ENCODE measurements at places on chromosomes 2 and 18.

DNA sequence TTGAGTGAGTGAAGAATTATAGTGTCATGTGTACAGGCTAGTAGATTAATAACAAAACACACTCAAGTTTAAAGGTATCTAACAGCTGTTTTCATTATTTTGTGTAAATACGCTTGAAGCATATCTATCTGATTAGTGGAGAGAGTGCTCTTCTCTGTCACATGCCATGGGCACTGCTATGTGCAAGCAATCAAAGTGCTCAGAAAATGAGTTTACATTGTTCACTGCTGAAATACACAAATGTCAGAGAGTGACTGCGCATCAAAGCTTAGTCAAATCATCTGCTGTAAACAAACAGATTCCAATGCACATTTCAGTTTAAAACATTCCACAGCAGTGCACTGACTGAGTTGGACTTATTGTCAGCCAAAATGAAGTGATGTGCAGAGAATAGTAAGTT lies 423.4 kb downstream of the ZEB2 start:
- no peak for DNase-seq
- H3K4me3 ChIP-seq, result no peak overlapping the region
- H3K36me3 ChIP-seq, result peaks cover 3% of the 10 kb centered on the region
- H3K27me3 ChIP-seq, result no peaks in the 10 kb centered on the region
- no peak overlapping the region for H3K27ac ChIP-seq

DNA sequence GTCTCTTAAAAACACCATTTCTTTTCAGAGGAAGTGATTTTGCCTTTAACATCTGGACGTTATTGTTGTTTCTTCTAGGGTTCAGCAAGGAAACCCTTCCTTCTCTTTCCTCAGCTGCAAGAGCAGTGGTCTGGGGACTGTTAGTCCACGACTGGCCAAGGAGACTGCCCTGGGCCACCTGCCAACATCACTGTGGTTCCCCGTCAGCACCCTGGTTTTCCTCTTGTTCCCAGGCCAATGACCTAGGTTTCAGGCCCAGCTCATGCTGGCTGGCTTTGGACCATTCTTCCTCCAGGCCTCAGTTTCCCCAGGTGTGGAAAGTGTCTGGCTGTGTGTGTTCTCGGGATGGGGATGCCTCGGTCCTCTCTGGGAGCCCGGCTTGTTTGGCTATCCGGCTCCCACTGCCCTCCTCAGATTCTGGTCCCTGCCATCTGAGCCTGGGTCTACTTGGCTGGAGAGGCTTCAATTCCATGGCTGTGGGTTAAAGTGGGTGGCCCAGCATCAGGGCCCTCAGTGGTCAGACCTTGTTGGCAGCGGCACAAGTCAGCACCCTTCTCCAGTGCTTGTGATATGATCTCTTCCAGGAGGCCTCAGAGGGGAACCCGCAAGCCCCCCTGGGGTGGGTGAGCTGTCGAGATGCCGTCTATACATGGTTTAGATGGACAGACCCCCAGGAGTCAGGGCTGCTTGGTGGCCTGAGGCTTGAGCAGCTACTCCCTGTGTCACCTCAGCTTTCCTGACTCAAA lies 234.3 kb upstream of the HS6ST1 start:
- no peaks in the 10 kb centered on the region for H3K27me3 ChIP-seq
- H3K4me1 ChIP-seq, result peaks cover 13% of the 10 kb centered on the region
- H3K36me3 ChIP-seq, result no peaks in the 10 kb centered on the region
- no peak overlapping the region for H3K4me3 ChIP-seq
- no peak for DNase-seq
- H3K27ac ChIP-seq, result no peak overlapping the region

- DNase-seq, result no peak
- H3K4me3 ChIP-seq, result no peak overlapping the region
- no peaks in the 10 kb centered on the region for H3K36me3 ChIP-seq
- no peaks in the 10 kb centered on the region for H3K27me3 ChIP-seq
- no peaks in the 10 kb centered on the region for H3K4me1 ChIP-seq
These were observed 19.4 kb downstream of the COA5 start for GRCh38 chr2:98588880-98589431.

- no peaks in the 10 kb centered on the region for H3K36me3 ChIP-seq
- no peak overlapping the region for H3K4me3 ChIP-seq
- no peak for DNase-seq
- H3K4me1 ChIP-seq, result peaks cover 57% of the 10 kb centered on the region
- no peaks in the 10 kb centered on the region for H3K27me3 ChIP-seq
These were observed 19.4 kb downstream of the ZEB2 start for GRCh38 chr2:144500563-144500962.

DNA sequence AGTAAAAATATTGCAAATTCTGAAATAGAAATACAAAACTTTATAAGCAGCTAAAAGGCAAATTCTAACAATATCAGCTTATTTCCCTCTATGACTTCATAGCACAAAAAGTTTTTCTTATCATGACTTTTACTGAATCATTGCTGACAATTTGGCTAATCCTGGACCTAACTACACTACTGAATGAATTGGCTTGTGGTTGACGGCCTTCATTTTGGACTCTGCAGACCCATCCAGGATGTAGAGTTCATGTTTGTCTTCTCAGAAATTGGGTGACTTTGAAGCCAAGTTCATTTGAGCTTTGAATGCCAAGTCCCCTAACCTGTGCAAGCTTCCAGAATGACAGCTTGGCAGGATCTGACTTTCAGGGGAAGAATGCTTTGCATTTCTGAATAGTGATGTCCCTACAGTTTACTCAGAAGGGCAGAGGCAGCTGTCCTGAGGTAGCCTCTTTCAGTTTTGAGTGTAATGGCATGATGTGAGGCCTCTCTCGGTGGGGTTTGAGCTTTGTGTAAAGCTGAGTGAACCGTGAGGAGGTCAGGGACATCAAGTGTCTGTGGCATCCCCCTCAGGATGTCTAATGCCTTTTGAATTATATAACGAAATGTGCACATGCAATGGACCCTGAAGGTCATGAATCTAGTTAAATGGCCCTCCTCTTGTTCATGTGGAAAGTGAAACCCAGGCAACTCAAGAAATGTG lies 48.0 kb downstream of the EFEMP1 start:
- H3K36me3 ChIP-seq, result no peaks in the 10 kb centered on the region
- H3K4me1 ChIP-seq, result no peaks in the 10 kb centered on the region
- no peak overlapping the region for H3K4me3 ChIP-seq
- no peak overlapping the region for H3K27ac ChIP-seq
- H3K27me3 ChIP-seq, result no peaks in the 10 kb centered on the region
- no peak for DNase-seq

DNA sequence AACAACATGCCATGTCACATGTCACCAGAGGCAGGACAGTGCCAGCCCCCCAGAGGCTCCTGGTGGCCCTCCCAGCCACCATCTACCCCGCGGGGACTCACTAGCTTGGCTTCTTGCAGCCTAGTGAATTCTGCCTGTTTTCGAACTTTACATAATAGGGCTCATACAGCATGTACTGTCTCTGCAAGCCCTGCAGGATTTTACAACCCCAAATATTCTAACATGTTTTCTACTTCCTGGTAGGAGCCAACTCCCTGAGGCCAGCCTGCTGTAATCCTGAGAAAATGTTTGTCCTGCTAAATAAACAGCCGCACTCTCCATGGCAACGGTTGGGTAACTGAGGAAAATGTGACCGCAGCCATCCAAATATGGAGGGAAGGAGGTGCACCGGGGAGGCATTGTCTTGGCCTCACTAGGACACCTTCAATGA lies 2.7 kb downstream of the PER2 start:
- peak; percentile 65 for DNase-seq
- H3K27ac ChIP-seq, result no peak overlapping the region
- H3K4me3 ChIP-seq, result no peak overlapping the region

GRCh38 chr2:157891643-157892041 lies 15.5 kb upstream of the ACVR1 start:
- H3K27ac ChIP-seq, result no peak overlapping the region
- H3K4me3 ChIP-seq, result no peak overlapping the region
- H3K36me3 ChIP-seq, result no peaks in the 10 kb centered on the region
- peaks cover 18% of the 10 kb centered on the region for H3K4me1 ChIP-seq
- DNase-seq, result no peak

- H3K27me3 ChIP-seq, result peaks cover 4% of the 10 kb centered on the region
- H3K27ac ChIP-seq, result no peak overlapping the region
- DNase-seq, result no peak
These were observed 39.8 kb downstream of the TMEM18 start for GRCh38 chr2:637406-637776.

GRCh38 chr2:229152674-229153073 lies 118.4 kb downstream of the PID1 start:
- H3K27ac ChIP-seq, result no peak overlapping the region
- H3K4me3 ChIP-seq, result no peak overlapping the region
- H3K4me1 ChIP-seq, result no peaks in the 10 kb centered on the region
- no peaks in the 10 kb centered on the region for H3K36me3 ChIP-seq

- no peak for DNase-seq
- H3K4me1 ChIP-seq, result peaks cover 5% of the 10 kb centered on the region
- no peaks in the 10 kb centered on the region for H3K36me3 ChIP-seq
- no peaks in the 10 kb centered on the region for H3K27me3 ChIP-seq
These were observed 828.0 kb downstream of the SLC4A3 start for GRCh38 chr2:220455351-220455990.

- H3K27ac ChIP-seq, result no peak overlapping the region
- H3K27me3 ChIP-seq, result no peaks in the 10 kb centered on the region
- no peaks in the 10 kb centered on the region for H3K36me3 ChIP-seq
- DNase-seq, result no peak
These were observed 198.3 kb downstream of the PIEZO2 start for GRCh38 chr18:10950876-10951630.

DNA sequence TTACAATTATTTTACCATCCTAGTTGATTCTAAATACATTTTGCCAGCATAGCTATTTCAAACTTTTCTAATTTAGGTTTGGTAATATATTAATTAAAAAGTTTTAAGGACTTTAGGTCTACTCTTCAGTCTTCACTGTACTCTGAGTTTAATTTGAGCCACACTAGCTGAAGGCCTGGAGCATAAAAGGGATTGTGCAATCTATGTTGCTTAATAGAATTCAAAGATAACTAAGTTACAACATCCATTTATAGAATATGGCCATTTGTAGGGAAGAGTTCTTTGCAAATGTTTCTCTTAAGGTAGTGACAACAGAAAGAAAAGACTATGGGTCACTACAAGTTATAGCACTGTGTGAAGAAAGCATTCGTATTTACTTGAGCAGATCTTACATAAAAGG lies 702.2 kb upstream of the NRXN1 start:
- H3K27ac ChIP-seq, result no peak overlapping the region
- H3K27me3 ChIP-seq, result no peaks in the 10 kb centered on the region
- H3K4me1 ChIP-seq, result no peaks in the 10 kb centered on the region

DNA sequence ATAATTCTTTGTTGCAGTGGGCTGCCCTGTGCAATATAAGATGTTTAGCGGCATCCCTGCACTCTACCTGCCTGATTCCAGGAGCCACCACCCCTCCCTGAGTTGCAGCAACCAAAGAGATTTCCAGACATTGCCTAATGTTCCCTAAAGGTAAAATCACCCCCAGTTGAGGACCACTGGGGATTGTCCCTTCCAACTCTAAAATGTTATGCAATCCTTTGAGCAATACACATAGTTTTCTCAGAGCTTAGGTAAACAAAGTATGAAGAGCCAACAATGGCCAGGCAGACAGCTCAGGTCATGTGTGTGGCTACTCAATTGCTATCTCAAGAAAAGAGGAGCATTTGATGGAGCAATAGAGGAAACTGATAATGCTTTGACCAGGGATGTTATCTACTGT lies 87.0 kb downstream of the XDH start:
- no peaks in the 10 kb centered on the region for H3K27me3 ChIP-seq
- DNase-seq, result no peak
- no peak overlapping the region for H3K27ac ChIP-seq
- H3K36me3 ChIP-seq, result no peaks in the 10 kb centered on the region

GRCh38 chr2:610491-610890 lies 66.7 kb downstream of the TMEM18 start:
- peak; percentile 0 for DNase-seq
- no peaks in the 10 kb centered on the region for H3K4me1 ChIP-seq
- H3K36me3 ChIP-seq, result no peaks in the 10 kb centered on the region
- no peak overlapping the region for H3K4me3 ChIP-seq

- DNase-seq, result no peak
- peaks cover 5% of the 10 kb centered on the region for H3K4me1 ChIP-seq
- no peak overlapping the region for H3K27ac ChIP-seq
- H3K4me3 ChIP-seq, result no peak overlapping the region
- no peaks in the 10 kb centered on the region for H3K36me3 ChIP-seq
These were observed 2.2 kb downstream of the RBM45 start for GRCh38 chr2:178114462-178114861.

GRCh38 chr18:21759836-21760235 lies 19.2 kb downstream of the MIB1 start:
- no peaks in the 10 kb centered on the region for H3K27me3 ChIP-seq
- peak overlapping the region; percentile 70 for H3K27ac ChIP-seq
- no peaks in the 10 kb centered on the region for H3K36me3 ChIP-seq
- DNase-seq, result no peak
- H3K4me1 ChIP-seq, result peaks cover 31% of the 10 kb centered on the region

- H3K4me3 ChIP-seq, result no peak overlapping the region
- DNase-seq, result peak; percentile 42
- no peaks in the 10 kb centered on the region for H3K27me3 ChIP-seq
- H3K4me1 ChIP-seq, result peaks cover 8% of the 10 kb centered on the region
- H3K27ac ChIP-seq, result no peak overlapping the region
- H3K36me3 ChIP-seq, result no peaks in the 10 kb centered on the region
These were observed 109.8 kb upstream of the SEC11C start for GRCh38 chr18:59029663-59030429.

DNA sequence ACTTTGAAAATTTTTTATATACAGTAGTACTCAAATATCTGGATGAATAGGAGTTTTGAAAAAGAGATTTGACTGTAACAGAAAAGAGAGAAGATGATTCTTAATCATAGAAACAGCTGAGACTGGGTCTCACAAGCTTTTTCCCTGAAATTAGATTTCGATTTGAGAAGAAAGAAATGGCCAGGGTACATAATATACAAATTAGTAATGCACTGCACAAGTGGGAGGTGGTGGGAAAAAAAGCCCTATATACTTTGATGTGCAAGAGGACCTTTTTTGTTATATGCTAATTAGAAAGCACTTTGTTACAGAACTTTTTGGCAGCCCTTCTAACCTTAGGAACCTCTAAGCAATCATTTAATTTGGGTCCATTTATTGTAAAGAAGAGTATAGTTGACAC lies 62.9 kb downstream of the EML4 start:
- H3K36me3 ChIP-seq, result no peaks in the 10 kb centered on the region
- no peak overlapping the region for H3K4me3 ChIP-seq
- no peak overlapping the region for H3K27ac ChIP-seq
- no peak for DNase-seq

GRCh38 chr2:15750822-15751329 lies 159.2 kb downstream of the DDX1 start:
- no peak overlapping the region for H3K27ac ChIP-seq
- H3K27me3 ChIP-seq, result no peaks in the 10 kb centered on the region
- no peak for DNase-seq
- H3K4me1 ChIP-seq, result peaks cover 19% of the 10 kb centered on the region
- H3K36me3 ChIP-seq, result no peaks in the 10 kb centered on the region
- no peak overlapping the region for H3K4me3 ChIP-seq

DNA sequence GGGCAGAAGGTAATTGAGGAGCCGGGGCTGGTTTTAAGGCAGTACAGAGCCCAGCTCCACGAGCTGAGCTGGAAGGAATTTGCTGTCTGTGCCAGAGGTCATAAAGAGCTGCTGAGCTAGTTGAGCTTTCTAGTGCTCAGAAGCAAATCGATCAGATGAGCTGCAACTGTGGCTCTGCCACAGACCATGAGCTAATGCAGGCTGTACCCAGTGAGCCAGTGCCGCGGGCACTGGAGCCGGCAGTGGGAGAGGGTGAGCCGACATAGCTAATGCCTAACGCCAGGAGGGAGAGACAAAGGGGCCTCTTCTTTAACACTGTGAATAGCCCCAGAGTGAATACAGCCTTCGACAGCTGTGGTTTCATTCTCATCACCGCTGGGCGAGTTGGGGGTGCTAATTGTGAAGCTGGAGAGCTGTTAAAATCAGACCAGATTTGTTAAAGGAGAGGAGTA lies 410.1 kb upstream of the TCF4 start:
- H3K4me3 ChIP-seq, result peak overlapping the region; percentile 2
- peak; percentile 93 for DNase-seq
- peak overlapping the region; percentile 86 for H3K27ac ChIP-seq

- H3K36me3 ChIP-seq, result no peaks in the 10 kb centered on the region
- no peak for DNase-seq
These were observed 8.4 kb upstream of the ZNF521 start for GRCh38 chr18:25360301-25360899.

Data from neural progenitor cell (in vitro differentiated cells).